Cerebellum (tissue), 4 donors: ENCODE measurements at places on chromosomes 11 and 22.

GRCh38 chr22:38114484-38115398 is 4.3 kb upstream of the BAIAP2L2 start:
- DNase-seq = peak; percentile 87

DNA sequence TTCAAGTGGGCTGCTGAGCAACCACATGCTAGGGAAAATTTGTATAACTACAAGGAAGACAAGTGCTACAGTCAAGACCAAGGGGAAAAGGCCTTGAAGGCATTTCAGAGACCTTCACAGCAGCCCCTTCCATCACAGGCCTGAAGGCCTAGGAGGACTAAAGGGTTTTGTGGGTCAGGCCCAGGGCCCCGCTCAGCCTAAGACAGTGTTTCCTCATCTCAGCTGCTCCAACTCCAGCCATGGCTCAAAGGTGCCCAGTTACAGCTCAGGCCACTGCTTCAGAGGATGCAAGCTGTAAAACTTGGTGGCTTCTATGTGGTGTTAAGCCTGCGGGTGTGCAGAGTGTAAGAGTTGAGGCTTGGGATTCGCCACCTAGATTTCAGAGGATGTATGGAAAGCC is 260.5 kb downstream of the NXPE2 start:
- no peak for DNase-seq

GRCh38 chr22:45914309-45914708 is 62.7 kb downstream of the WNT7B start:
- no peak for DNase-seq

DNA sequence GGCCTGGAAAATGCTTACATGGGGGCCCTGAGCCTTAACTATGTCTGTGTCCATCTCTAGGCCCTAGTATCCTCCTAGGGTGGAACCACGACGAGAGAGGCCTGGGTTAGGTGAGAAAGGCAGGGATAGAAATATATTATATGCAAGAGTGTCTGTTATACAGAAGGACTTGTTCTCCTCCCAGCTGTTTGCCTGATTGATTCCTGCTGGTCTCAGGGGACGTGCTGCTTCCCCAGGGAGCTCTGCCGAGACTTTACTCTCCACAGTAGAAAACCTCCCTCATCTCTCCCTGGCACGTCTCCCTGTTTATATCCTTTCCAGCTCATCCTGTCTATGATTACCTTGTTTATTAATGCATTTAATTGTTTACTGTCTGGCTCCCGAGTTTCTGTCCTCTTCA is 132.6 kb downstream of the MIAT start:
- no peak for DNase-seq

GRCh38 chr11:43359422-43359818 is 700 bp downstream of the TTC17 start:
- DNase-seq = peak; percentile 16

GRCh38 chr11:69968396-69969347 is 109.4 kb upstream of the ANO1 start:
- DNase-seq = no peak

- DNase-seq = no peak
Observed at GRCh38 chr11:13261591-13262061, 16.0 kb upstream of the BMAL1 start.
